ENCODE measurements at places on chromosomes 16 and 17.

DNA sequence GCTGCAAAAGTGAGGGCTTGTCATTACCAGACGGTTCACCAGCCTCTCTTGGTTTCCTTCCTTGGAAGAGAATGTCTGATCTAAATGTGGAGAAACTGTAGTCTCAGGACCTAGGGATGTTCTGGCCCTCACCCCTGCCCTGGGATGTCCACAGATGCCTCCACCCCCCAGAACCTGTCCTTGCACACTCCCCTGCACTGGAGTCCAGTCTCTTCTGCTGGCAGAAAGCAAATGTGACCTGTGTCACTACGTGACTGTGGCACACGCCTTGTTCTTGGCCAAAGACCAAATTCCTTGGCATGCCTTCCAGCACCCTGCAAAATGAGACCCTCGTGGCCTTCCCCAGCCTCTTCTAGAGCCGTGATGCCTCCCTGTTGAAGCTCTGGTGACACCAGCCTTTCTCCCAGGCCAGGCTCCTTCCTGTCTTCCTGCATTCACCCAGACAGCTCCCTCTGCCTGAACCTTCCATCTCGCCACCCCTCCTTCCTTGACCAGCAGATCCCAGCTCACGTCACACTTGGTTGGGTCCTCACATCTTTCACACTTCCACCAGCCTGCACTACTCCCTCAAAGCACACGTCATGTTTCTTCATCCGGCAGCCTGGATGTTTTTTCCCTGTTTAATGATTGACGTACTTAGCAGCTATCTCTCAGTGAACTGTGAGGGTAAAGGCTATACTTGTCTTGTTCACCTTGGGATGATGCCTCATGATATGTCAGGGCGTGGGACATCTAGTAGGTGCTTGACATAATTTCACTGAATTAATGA, 4.3 kb downstream of the ZNF768 start:
- no peak overlapping the region for H3K27ac ChIP-seq
- peaks cover 47% of the 10 kb centered on the region for H3K36me3 ChIP-seq
- peaks cover 19% of the 10 kb centered on the region for H3K4me1 ChIP-seq
- no peak overlapping the region for H3K4me3 ChIP-seq

GRCh38 chr17:71741836-71742235, 379.0 kb upstream of the SOX9 start:
- no peak overlapping the region for H3K4me3 ChIP-seq
- no peaks in the 10 kb centered on the region for H3K4me1 ChIP-seq
- no peaks in the 10 kb centered on the region for H3K36me3 ChIP-seq
- H3K27me3 ChIP-seq, result no peaks in the 10 kb centered on the region
- H3K27ac ChIP-seq, result no peak overlapping the region

GRCh38 chr17:59129814-59130213, 23.1 kb upstream of the TRIM37 start:
- DNase-seq, result no peak
- H3K4me1 ChIP-seq, result no peaks in the 10 kb centered on the region
- H3K27ac ChIP-seq, result no peak overlapping the region
- H3K27me3 ChIP-seq, result no peaks in the 10 kb centered on the region
- no peak overlapping the region for H3K4me3 ChIP-seq
- peaks cover 4% of the 10 kb centered on the region for H3K36me3 ChIP-seq

DNA sequence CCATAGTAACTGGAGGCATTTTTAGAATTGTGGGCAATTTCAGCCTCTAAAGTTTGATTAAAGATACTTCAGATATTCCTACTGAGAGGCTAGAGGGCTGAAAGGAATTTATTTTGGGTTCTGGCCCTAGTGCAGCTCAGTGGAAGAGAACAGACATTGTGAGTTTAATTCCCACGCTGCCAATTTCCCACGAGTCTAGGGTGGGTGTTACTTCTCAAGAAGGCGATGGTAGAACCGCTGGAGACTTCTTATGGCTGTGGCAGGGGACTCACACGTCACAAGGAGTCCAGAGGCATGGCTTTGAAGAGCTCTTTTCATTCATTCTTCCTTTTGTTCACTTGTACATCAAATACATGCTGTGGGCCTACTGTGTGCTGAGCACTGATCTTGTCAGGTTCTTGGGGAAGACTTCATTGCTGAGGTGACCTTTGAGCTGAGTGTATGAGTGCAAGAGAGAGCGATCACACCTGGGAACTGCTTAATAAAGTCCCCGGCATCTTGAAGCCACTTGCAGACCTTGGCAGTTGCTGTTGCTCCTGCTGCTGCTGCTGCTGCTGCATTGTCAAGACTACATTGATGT, 111.7 kb downstream of the WWOX start:
- H3K4me3 ChIP-seq, result no peak overlapping the region
- no peaks in the 10 kb centered on the region for H3K4me1 ChIP-seq
- H3K36me3 ChIP-seq, result no peaks in the 10 kb centered on the region

- no peak for DNase-seq
- H3K27ac ChIP-seq, result no peak overlapping the region
- no peaks in the 10 kb centered on the region for H3K36me3 ChIP-seq
- H3K27me3 ChIP-seq, result peaks cover 47% of the 10 kb centered on the region
- peaks cover 17% of the 10 kb centered on the region for H3K4me1 ChIP-seq
Measured at GRCh38 chr16:86509759-86510464, 415 bp upstream of the FOXF1 start.

Data from natural killer cell (primary cell).